ENCODE measurements at places on chromosomes 16 and 17.

GRCh38 chr17:69018687-69019086, 42.0 kb downstream of the ABCA9 start:
- no peak for DNase-seq

- DNase-seq: no peak
These were observed 31.3 kb downstream of the MARF1 start for GRCh38 chr16:15611610-15612009.

- DNase-seq: no peak
These were observed 528 bp downstream of the HAGHL start for GRCh38 chr16:727291-727977.

DNA sequence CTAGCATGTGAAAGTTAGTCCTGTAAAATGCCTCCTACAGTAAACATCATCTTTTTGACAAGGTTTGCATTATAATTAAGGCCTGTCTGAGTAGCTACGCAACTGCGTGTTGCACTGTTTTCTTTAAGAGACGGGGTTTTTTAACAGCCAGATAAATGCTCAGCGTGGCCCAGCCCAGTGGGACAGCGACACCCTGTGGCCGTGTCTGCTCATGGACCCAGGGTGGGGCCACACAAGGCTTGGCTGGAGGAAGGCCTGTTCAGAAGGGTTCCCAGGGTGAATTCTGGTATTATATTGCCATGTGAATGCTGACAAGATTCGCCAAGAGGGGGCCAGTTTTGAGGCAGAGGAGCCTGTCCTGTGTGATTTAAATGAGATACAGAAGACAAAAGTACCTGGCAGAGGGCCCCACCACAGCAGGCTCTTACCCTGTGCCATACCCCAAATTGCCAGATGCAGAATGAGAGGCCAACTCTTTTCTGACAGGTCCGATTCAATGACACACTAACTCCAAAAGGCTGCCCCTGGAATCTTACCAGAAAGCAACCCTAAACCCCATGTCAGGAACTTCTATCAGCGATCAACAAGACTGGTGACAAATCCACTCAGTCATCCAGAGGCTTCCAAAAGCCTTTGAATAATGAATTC, 65.9 kb upstream of the IRX6 start:
- no peak for DNase-seq

- no peak for DNase-seq
These were observed 82.2 kb upstream of the ARL4D start for GRCh38 chr17:43316522-43317142.

GRCh38 chr16:79171931-79172705, 428.4 kb downstream of the MAF start:
- no peak for DNase-seq

DNA sequence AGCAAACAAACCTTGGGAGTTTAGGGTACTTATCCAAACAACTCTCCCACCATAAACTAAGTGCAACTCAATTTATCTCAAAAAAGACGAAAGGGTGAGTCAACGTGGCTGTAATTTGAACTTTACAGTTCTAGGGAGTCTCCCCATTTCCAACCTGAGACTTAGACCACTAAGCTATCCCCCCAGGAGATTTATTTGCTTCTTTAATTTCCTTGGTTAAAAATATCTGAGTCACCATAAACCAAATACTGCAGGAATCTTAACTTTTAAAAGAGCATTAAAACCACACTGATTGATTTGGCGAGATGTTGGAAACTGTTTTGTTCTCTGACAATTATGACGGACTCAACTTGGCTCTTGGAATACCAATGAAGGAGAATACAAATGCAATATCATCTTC, 299.3 kb upstream of the SOX9 start:
- no peak for DNase-seq

GRCh38 chr16:22618842-22619241, 108.2 kb downstream of the NPIPB5 start:
- no peak for DNase-seq

GRCh38 chr16:90020838-90021382, 1.7 kb upstream of the DBNDD1 start:
- DNase-seq: no peak

GRCh38 chr16:1075546-1075945, 3.0 kb downstream of the SSTR5 start:
- DNase-seq: peak; percentile 66

DNA sequence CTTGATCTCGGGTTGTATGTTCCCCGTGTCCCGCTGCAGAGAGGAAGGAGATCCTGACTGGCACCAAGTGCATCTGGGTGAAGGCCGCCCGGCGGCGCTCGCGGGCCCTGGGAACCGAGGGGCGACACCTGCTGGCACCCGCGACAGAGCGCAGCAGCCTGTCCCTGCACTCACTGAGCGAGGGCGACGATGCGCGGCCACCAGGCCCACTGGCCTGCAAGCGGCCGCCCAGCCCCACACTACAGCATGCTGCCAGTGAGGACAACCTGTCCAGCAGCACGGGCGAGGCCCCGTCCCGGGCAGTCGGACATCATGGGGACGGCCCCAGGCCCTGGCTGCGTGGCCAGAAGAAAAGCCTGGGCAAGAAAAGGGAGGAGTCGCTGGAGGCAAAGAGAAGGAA, 7.5 kb downstream of the BTBD17 start:
- DNase-seq: peak; percentile 39

- DNase-seq: peak; percentile 75
These were observed 1.1 kb downstream of the SPECC1 start for GRCh38 chr17:20010099-20010863.

DNA sequence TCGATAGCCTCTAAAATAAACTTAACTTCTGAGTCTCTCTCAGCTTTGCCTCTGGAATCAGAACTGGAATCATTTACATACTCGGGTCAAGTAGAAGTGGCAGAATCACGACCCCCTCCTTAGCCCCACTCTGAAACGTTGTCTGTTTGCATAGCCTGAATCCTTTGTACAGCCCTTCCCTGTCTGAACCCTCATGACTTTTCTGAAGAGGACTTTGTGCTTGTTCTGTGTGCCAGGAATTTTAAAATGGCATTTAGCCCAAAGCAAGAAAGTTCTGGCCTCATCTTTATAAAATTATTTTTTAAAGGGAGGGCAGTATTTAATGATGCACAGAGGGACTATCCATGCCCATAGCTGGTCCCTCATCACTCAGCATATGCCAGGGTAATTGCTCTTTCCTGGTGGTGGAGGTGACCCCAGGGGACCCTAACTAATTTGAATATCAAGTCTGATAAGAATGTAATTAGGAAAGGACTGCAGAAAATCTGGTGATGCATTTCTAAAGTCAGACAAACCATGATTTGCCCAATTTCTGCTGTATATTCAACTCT, 342.7 kb upstream of the TNRC6C start:
- no peak for DNase-seq

DNA sequence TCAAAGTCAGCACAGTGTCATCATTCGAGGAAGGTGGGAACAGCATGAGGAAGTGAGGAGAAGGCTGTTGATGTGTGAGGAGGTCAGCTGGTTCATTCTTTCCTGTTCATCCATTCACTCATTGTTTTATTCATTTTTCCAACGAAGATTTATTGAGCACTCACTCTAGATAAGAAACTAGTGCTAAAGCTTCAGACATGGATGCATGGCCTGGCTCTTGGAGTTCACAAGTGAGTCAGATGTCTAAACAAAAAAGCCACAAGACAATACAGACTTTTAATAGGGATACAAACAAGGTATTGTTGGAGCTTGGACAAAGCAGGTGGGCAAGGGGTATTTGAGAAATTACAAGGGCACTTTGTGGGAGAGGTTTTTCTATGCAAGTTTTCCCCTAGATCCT, 31.3 kb upstream of the MPHOSPH6 start:
- DNase-seq: no peak

DNA sequence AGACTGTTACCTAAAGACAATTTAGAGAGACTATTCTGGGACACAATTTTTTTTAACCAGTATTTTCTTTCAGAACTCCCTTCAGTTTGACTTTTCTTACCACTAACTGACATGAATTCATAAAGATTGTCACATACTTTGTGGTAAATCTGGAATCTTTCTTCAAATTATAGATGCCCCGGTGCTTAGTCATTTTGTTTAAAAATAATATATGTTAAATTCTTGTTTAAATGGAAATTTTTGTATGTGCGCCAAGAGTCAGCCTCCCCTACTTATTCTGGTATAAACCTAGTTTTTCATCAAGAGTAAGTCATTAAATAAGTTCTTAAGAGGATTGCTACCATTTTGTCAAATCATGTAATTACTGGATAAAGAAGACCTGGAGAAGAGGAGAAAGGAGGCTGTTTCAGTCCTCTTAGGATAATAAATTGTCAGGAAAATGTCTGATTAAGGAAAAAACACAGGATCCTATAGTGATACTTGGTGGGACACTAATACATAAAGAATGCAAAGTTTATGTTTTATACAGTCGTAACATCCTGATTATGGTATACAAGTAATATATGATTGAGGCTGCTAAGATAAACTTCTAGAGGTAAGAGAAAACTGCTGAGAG, 424.4 kb downstream of the PMP22 start:
- no peak for DNase-seq

DNA sequence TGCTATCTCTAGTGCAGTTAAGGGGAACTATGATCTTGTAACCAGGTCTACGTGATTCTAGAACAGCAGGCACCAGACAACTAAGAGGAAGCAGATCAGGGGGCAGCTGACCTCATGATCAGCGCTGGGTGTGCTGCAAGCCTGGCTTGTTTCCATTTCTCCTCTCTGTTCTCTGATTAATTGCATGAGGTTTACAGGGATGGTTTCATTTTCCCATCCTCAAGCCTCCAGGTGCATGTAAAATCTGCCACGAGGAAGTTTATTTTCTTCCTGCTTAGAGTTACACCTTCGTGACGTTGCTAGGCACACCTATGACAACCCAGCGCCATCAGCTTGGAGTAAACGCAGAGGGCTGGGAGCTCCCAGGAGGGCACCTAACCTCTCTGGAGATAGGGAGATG, 4.3 kb upstream of the NUPR1 start:
- DNase-seq: no peak

DNA sequence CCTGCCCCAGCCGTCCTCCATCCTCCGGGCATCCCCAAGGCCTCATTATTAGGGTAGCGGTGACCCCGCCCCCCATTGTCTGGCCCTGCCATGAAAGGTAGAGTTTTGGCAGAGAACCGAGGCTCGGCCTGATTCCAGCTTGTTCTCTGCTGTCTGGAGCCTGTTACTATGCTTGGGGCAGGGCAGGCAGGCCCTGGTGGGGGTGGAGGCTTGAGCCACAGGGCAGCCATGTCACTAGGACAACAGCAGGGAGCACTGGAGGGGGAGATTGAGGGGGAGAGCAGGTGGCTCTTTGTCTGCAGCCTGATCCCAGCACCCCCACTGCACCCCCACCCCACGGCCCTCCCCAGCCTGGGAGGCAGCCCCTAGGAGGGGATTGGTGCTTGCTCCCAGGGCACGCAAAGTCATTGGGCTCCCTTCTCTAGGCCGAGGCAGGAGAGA, 15.4 kb downstream of the RHBDL3 start:
- no peak for DNase-seq

DNA sequence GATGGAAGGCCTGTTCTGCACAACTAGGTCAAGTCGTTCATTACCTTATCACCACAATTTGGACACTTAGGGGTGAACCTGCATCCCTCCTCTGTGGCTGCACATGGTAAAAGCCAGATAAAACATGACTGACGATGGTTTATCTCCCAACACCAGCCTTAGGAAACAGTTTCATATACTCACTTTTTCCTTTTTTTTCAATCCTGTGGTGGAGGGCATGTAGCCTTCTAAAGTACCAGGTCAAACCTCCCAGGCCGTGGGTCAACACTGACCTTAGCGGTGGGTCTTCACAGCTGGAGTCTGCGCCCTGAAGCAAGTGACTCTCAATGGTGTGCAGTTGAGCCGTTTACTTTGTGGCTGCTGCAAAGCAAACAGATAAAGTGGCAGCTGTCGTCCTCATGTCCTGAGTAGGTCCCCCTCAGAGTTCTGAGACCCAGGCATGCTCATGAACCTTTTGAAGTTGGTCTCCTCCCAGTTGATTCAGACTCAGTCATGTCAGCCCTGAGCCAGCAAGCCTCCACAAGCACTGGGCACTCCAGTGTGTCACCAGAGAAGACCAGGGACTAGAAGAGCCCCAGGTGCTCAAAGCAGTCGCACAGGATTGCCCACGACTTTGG, 5.9 kb downstream of the FAHD1 start:
- DNase-seq: no peak

DNA sequence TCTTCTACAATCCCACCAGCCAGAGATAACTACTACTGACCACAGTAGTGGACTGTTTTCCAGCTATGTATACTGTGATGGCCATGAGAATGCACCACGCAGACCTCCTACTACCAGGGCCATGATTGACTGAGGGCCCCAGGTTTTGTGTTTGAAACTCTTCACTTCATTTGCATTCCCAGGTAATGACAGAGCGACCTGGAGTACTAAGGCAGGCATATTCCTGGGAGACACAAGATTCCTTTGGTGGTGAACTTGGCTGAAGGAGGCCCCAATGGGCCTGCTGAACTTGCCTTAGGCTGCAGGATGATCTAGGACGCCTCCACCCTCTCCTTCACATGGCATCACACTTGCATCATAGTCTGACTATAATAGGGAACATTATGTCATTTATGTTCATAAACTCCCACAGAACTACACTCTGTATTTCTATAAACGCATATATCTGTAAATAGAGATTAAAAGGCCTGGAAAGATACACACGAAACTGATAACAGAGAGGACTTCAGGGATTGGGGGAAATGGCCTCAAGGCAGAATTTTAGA, 30.4 kb downstream of the CLEC19A start:
- DNase-seq: no peak

- no peak for DNase-seq
These were observed 123.4 kb downstream of the ASIC2 start for GRCh38 chr17:33169580-33170285.

- DNase-seq: no peak
These were observed 126.9 kb downstream of the PARN start for GRCh38 chr16:14502932-14503741.

DNA sequence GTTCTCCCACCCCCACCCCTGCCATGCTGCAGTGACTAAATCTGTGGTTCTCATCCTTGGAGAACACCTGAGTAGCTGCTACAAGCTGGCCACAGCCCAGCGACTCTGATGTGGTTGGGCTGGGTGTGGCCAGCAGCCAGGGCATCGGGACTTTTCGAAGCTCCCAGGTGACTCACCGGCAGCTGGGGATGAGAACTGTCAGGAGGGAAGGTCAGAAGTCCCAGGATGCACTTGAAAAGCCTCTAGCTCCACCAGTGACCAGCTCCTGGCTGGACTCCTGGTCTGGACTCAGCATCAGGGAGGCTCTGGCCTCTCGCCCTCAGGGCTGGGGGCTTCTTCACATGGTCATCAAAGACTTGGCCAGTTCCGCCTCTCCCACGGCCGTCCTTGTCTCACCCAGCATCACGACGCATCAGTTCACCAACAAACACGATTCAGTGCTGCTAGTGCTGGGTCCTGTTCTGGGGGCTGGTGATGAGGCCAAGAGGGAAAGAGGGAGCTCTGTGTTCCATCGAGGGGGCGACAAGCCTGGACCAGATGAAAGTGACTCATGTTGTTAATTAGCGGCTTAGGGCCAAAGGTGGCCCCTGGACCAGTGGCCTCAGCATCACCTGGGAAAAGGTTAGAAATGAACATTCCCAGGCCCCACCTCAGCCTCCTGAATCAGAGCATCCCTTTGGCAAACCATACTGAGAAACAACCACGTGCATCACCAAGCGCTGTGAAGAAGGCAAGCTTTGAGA, 3.9 kb upstream of the C17orf99 start:
- no peak for DNase-seq

- DNase-seq: no peak
These were observed 13.9 kb downstream of the ARL2BP start for GRCh38 chr16:57258910-57259475.

Data from NCI-H526 (cell line).